Daoy (cell line): ENCODE measurements at places on chromosomes 6 and 20. TPM values are rescaled to one million over a fixed set of nuclear protein-coding genes. Genes with fewer than 3 reads are reported as not detected.
A peak's percentile ranks its signal among the peaks of the same experiment; 100 is the strongest.

- DNase-seq = no peak
Measured at GRCh38 chr20:25284131-25284601, 36.3 kb downstream of the PYGB start.

HCK gene
- total RNA-seq = 0.15 TPM in 1 of 2 replicates, not detected in the other

DNA sequence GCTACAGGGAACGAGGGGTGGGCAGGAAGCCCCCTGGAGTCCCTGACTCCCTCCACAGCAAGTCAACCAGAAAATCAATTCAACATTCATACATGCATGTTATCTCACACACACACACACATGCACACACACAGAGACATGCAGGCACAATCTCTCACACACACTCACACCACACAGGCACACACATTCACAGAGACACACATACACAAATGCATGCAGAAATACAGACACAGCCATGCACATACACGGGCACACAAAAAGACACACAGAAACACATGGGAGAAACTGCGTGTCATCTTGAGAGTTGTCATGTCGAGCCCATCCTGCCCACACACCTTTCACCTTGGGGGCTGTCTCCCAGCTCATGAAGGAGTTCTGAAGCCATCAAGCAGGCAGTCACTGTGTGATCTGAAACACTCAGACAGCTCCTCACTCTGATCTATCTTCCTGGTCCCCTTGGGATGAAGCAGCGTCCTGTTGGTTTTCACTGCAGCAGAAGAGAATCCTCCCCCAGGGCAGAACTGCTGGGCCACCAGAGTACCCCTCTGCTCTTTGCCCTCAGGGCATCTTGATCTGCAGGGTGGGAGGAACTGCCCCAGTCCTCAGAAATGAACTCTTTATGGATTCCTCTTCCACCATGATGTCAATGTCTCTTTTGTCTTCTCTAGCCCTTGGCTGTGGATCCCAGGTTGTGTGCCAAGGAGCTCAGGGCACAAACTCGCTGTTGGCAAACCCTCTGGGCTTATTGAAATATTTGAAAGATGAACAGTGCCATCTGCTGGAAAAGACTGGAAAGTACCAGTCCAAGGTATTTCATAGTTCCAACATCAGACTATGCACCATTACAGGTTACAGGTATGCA lies 8.8 kb downstream of the RAET1L start:
- DNase-seq = peak; percentile 72

- peak; percentile 29 for DNase-seq
Measured at GRCh38 chr20:24991897-24992486, 559 bp downstream of the APMAP start.

DNA sequence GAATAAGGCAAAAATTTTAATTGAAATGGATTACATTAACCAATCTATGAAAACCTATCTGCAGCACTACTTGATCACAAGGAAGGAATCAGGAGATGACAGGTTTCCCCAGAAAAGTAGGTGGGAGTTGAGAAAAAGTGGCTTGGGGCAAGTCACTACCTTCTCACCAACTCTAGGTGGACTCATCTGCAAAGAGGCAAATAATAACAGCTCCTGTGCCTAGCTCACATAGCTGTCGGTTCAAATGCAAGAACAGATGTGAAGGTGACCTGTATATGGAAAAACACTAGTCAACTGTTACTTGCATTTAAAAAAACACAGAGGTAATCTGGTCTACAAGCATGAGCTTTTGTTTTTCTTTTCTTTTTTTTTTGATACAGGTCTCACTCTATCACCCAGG lies 67.2 kb downstream of the POPDC3 start:
- DNase-seq = no peak

PNLDC1 gene
- total RNA-seq = 0.06 TPM in 1 of 2 replicates, not detected in the other

DNA sequence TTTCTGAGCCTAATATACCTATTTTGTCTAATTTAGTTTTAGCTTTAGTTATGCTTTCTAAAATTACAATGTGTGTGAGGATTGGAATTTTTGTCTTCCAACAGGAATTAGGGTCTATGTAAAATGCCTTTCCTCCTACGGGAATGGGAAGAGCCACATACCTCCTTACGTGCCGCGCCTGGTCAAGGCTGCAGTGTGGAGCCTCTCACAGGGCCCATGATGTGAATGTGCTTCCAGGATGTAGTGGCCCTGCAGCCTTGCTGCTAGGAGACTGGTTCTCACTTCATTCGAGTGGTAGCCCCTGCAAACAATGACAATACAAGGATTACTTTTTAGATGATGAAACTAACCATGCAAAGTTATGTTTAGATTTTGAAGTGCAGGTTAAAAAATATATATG lies 110.2 kb downstream of the SOBP start:
- DNase-seq = no peak

DNA sequence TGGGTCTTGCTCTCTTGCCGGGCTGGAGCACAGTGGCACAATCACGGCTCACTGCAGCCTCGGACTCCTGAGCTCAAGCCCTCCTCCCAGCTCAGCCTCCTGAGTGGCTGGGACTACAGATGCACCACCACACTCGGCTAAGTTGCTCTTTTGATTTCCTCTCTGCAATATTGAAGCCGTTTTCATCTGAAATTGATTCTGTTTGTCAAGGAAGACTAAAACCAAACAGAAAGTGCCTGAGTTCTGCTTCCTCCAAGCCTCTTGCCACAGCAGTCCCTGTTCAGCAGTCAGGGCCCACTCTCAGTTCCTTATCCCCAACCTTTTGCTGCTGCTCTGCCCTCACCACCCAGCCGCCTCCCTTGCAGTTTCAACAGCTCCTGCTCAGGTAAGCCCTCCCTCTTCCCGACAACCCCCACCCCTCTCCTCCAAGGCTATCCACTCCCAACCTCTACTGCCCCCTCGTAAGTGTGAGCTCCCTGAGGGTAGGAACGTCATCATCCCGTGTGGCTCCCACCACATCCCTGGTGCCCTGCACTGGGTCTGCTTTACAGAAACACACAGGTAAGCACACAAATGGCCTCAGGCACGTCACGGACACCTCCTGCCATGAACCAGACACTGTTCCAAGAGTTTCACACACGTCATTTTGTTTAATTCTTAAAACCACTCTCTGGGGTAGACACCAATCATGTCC lies 70.7 kb upstream of the TAB2 start:
- no peak for DNase-seq

GRM4 gene
- total RNA-seq = 0.06 TPM in 1 of 2 replicates, not detected in the other

DNA sequence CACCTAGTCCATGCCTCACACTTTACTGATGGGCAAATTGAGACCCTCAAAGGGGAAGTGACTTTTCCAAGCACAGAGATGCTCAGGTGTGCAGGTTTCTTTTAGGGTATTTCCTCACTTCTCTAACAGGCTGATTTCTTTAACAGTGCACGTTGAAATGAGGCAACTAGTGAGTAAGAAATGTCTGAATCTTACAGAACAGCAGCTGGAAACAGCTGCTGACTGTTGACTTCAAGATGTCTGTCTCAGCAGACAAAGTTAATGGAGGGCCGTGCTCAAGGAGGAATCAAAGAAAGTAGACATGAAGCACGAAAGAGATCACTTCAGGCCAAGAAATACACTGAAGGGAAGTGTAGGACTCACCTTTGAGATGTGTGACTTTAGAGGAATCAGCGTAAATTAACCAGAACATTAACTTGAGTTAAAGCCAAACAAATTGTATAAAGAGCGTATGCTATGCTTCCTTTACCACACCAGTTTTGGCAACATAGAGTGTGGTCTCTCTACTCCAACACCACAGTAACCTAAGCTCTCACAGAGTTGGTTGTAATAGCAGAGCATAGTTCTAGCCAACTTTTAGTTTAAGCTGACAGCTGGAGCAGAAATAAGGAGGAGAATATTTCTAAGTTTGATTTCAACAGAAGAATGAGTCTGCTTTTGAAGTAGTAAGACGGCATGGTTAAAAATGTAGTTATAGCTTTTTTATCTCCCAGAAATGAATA lies 60.9 kb downstream of the SAMD3 start:
- DNase-seq = no peak

SLC44A4 gene
- not detected in 2 replicates for total RNA-seq

GRCh38 chr6:83384751-83385150 lies 46.1 kb downstream of the ME1 start:
- DNase-seq = no peak

DNA sequence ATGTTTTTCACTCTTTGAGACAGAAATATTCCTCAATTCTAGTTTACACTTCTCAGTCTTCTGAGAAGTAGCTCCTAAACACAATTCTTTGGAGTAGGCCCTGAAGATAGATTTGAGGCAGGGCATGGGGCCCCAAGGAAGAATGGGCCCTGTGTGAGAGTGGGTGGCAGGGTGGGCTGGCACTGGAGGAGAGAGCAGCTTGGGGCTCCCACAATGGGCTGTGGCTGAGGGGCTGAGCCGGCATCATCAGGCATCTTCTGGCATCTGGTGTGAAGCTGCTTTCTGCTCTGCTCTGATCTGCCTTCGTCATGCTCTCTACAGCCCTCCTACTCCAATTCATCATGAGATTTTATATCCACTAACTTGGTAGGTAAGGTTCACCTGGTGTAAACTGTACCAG lies 88.2 kb downstream of the CDH26 start:
- no peak for DNase-seq

- DNase-seq = peak; percentile 32
Measured at GRCh38 chr6:36743538-36744303, 46.1 kb downstream of the RAB44 start.

DNA sequence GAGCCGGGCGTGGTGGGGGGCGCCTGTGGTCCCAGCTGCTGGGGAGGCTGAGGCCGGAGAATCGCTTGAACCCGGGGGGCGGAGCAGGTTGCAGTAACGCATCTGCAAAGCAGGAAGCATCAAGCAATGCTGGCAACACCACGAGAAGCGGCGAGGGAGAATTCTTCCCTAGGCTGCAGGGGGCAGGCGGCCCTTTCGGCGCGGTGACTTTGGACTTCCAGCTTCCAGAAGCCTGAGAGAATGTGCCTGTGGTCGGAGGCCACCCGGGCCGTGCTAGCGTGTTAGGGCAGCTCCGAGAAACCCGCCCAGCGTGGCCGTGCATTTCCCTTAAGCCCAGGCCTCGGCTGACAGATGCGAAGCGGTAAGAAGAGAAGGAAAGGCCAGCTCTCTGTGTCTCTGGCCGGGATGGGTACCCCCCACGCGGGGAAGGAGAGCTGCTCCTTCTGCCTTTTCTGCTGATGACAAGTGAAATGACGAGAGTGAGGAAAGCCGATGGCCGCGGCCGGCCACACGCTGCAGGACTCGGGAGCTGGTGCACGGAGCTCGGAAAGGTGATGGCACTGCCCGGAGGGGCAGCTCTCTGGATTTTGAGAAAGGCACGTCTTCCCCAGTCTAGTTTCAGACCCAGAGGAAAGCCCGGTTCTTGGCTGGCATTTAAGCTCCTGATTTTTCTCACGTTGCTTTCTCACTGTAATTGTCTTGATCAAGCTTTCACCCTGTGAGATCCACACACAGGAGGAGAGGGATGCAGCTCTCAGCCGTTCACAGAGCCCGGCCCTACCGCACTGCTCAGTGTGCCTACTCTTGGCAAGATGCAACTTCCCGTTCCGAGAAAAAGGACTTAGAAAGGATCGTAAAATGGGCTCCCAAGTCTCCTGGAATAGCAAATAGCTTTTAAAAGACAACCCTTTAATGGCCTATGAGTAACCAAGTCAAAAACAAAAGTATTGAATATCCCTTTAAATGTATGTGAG lies 68.3 kb upstream of the EXOC2 start:
- DNase-seq = peak; percentile 41

HLA-DOB gene
- 0.63 TPM in 1 of 2 replicates, not detected in the other for total RNA-seq

DNA sequence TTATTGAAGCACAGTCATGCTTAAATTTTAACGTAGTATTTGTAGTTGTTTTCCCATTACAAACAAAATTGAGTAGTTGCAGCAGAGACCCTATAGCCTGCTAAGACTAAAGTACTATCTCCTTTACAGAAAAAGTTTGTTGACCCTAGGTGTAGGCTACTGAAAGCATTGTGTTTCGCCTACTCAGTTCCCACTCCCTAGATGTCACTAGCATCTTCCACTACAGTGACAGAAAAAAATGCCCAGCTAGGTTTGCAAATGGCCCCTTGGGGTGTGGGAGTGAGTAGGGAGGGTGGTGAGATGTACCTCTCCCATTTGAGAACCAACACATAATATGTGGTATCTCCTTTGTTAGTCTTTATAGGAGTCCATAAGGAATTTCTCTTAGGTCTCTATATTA lies 34.5 kb downstream of the UBR2 start:
- no peak for DNase-seq

CENPW gene
- 76.2 and 80.8 TPM in 2 replicates for total RNA-seq

DNA sequence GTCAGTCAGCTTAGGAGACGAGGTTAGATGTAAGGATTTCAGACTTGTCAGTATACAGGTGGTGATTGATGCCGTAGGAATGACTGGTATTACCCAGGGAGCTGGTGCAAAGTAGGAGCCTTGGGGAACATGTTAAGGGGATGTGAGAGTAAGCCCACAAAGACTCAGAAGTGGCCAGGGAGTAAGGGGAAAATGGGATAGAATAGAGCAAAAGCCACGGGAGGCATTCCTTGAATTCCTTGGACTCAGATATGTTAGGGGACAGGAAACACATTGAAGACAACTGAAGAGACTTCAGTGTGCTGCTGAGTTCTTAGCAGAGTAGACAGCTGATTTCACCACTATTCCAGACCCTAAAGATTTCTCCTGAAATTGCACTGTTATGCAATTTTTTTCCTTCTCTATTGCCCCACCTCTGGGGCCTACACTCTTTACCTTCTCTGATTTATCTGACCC lies 1.2 kb upstream of the ACAT2 start:
- peak; percentile 82 for DNase-seq

- DNase-seq = peak; percentile 54
Measured at GRCh38 chr6:159788753-159789376, 537 bp downstream of the TCP1 start.

CFAP61 gene
- 1.5 TPM in 1 of 2 replicates, not detected in the other for total RNA-seq
